ENCODE measurements at places on chromosomes 11 and 22.

DNA sequence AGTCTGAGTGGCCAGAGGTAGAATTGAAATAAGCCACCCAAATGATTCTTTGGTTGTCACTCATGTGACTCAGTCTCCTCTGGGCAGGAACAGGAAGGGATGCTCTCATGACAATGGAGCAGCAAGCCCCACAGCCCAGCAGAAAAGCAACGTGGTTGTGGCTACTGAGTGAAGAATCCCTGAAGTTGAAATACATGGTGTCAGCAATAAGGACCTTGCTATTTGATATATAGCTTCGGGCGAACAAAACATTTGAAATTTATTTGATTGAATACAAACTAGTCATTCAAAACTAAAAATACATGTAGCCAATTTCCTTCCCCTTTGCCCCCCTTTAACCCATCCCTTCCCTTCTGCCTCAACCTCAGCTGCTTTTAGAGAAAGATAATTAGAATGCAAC is 14.5 kb upstream of the DTX4 start:
- no peak for DNase-seq

DNA sequence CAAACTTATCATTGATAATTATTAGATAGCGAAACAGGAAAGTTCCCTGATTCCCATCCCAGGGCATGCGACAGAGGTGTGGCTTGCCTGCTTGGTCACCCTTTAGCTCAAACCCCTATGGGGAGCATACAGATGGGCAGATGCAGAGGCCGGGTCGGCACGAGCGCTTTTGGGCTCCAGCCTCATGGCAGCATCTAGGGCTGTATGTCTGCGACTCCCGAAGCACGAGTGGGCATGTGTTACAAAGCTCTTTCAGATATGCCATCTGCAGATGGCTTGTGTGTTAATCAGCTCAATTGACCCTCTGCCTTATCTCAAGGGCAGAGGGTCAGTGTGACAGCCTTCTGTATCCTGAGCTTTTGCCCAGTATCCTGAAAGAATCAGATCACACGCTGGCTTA is 2069.3 kb upstream of the RAG2 start:
- no peak for DNase-seq

DNA sequence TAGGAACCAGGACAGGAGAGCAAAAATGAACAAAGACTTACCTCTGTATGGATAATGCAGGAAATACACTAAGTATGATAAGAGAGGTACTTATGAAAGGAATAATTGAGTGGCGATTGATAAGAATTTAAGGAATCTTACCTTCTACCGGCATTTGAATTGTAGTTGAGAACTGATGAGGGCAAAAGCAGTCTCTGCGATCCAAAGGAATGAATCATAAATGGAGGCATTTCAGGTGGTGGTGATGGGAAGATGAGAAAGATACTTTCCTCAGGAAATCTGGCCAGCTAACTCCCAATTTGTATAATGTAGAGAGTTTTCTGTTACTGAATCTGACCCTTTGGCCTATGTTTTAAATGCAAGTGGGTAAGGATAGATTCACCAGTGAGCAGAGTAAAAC is 71.9 kb upstream of the C11orf87 start:
- no peak for DNase-seq

GRCh38 chr11:132858223-132858622 is 674.1 kb downstream of the OPCML start:
- no peak for DNase-seq

All from CD4-positive, CD25-positive, alpha-beta regulatory T cell (primary cell).